ENCODE measurements at places on chromosomes 11 and 22.
A peak's percentile ranks its signal among the peaks of the same experiment; 100 is the strongest.

DNA sequence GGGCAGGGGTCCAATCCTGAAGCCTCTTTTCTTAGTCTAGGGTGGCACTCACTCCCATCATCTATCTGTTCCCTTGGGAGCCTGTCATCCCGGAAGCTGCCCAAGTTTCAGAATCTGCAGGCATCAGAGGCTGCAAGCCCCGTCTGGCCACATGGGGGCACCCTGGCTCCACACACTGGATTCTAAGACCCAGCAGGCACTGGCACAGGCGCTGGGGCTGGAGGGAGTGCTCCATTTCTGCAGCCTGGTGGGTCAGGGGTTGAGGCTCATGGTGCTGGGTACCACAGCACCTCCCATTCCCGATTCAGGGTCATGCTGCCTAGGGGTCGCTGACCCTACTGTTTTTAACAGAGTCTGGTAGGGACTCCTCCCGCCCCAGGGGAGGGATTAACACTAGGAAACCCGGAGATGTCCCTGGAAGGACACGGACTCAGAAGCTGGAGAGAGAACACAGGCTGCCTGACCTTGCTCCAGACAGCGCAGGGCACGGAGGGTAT, 243.9 kb upstream of the SYN3 start:
- peak; percentile 90 for DNase-seq

- DNase-seq: no peak
These were observed 2.5 kb downstream of the TP53AIP1 start for GRCh38 chr11:128940156-128940555.

DNA sequence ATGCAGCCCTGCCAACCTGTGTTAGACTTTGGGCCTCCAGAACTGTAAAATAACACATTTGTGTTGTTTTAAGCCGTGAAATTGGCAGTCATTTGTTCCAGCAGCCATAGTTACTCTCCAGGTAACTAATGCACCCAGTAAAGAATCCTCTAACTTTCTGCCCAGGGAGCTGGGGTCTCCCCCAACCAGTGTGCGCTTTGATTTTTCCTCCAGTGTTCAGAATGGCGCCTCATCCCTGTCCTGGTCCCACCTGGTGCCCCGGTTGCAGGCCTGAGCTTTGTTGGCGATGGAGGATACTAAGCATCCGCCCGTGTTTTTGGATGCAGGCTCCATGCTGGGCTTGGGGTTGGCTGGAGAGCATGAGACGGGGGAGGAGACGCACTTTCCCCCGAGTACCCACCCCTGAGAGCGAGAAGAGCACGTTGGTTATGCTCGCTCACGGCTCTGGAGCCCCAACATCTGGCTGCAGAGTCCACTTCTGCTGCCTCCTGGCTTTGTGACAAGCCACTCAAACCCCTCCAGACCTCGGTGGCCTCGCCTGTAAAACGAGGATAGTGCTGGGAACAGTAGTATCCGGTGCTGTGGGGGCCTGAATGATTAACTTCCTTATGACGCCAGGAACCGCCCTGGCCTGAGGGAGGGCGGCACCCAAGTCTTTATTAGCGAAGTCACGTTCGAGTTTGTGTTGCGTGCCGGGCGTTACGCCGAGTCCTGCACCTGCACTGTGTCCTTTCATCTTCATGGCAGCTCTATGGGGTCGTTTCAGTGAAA, 25.8 kb downstream of the MRGPRD start:
- no peak for DNase-seq

- no peak for DNase-seq
These were observed 147.4 kb upstream of the POU2AF2 start for GRCh38 chr11:111098091-111098490.

DNA sequence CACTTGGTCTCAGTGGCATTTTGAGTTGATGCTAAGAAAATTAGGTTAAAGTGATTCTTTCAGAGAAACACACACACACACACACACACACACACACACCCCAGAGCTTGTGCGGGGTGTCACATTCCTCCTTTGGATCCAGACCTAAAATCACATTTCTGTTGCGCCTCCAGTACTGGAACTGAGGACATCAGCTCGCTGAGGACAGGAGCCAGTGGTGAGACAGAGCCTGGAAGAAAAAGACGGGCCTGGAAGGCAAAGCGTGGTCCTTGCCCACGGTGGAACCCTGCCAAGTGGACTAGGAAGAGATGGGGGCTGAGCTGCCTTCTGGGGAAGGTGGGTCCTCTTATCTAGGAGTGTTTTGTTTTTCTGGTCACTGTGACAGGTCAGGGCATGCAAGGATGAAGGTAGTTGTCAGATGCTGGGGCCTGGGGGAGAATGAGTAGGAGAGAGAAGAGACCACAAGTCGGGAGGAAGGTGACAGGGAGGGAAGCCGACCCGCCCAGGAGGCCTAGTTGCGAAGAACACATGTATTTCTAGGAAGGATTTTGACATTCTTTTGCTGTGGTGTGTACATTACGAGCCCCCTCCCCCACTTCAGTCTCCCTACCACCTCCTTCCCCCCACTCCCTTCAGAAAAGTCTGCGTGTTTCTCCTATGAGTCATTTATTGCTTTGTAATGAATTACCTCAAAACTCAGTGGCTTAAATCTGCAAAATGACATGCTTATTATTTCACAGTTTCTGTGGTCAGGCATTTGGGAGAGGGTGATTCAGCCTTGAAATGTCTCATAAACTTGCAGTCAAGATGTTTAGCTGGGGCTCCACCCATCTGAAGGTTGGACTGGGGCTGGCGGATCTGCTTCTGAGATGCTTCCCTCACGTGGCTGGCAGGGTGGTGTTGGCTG, 4.8 kb upstream of the ELFN2 start:
- DNase-seq: no peak

DNA sequence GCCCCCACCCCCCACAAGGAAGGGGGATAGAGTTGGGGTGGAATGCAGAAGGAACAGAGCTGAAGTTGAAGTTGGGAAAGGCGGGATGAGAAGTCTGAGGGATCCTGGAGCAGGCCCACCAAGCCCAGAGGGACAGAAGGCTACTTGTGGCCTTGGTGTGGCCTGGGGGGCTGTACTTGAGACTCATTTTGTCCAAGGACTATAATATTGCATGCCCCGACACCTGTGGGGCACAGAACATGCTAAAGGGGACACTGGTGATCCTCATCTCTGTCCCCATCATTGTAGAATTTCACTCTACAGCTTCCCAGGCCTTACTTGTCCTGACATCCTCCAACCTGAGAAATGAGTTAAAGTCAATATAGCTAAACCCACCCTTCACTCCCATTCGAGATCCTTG, 1.3 kb downstream of the ESAM start:
- DNase-seq: no peak

GRCh38 chr11:93560199-93560932, 17.2 kb upstream of the SMCO4 start:
- DNase-seq: no peak

- peak; percentile 19 for DNase-seq
These were observed 32.4 kb downstream of the EIF3F start for GRCh38 chr11:8019314-8020243.
